ENCODE measurements at places on chromosomes 4 and X.
A peak's percentile ranks its signal among the peaks of the same experiment; 100 is the strongest.

GRCh38 chr4:3688018-3688998 is 77.9 kb upstream of the ADRA2C start:
- no peak for DNase-seq

- no peak for DNase-seq
Measured at GRCh38 chrX:56728752-56729151, 291 bp upstream of the NBDY start.

GRCh38 chr4:2848449-2848848 is 4.8 kb downstream of the ADD1 start:
- no peak for DNase-seq

GRCh38 chr4:47839259-47839658 is 1.4 kb upstream of the CORIN start:
- DNase-seq, result no peak

DNA sequence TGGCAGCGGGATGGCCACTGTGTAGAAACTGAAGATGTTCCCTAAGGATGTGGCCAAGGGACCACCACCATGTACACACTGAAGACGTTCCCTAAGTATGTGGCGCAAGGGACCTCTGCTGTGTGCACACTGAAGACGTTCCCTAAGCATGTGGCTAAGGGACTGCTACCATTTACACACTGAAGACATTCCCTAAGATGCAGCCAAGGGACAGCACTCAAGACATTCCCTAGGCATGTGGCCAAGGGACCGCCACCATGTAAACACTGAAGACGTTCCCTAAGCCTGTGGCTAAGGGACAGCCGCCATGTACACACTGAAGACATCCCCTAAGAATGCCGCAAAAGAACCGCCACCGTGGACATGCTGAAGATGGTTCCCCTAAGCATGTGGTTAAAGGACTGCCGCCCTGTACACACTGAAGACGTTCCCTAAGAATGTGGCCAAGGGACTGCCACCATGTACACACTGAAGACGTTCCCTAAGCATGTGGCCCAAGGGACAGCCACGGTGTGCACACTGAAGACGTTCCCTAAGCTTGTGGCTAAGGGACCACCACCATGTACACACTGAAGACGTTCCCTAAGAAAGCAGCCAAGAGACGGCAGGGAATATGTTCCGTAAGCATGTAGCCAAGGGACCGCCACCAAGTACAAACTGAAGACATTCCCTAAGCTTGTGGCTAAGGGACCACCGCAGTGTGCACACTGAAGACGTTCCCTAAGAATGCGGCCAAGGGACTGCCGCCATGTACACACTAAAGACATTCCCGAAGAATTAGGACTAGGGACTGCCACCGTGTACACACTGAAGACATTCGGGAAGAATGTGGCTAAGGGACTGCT is 43.3 kb downstream of the DHRSX start:
- no peak for DNase-seq

- no peak for DNase-seq
Measured at GRCh38 chr4:174212061-174212460, 71.4 kb downstream of the FBXO8 start.

DNA sequence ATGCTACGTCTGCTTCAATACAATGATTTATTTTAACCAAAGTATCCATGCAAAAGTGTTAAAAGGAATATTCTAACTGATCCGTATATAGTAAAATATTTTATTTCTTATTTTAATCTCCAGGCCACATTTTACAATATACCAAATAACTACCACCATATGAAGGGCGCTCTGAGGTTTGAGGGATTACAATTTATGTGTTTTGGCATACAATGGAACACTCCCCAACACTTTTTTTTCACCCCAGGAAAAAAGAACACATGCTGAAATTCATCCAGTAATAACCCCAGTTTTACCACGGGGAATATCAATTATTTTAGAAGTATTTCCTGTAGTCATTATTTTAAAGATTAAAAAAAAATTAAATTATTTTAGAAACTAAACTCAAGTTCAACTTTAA is 65.4 kb downstream of the APBB2 start:
- DNase-seq, result no peak

- no peak for DNase-seq
Measured at GRCh38 chrX:72247206-72247942, 8.5 kb upstream of the ERCC6L start.

DNA sequence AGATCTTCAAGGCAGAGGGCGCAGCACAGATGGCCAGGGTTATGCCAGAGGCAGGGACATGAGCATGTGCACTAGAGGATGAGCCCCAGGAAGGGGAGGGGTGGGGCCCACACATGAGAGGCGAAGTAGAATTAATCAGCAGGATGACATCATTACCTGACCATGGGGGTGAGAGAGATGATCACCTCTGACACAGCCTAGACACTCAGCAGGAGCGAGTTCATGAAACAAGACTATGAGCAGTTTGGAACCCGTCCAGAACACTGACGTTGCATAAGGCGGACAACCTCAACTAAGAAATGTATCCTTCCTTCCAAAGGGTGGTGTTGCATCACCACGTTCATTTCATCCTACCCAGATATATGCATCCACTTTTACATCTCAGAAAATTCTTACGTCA is 446.7 kb upstream of the TENM3 start:
- DNase-seq, result no peak

- DNase-seq, result no peak
Measured at GRCh38 chrX:119917877-119918276, 22.2 kb downstream of the AKAP14 start.

DNA sequence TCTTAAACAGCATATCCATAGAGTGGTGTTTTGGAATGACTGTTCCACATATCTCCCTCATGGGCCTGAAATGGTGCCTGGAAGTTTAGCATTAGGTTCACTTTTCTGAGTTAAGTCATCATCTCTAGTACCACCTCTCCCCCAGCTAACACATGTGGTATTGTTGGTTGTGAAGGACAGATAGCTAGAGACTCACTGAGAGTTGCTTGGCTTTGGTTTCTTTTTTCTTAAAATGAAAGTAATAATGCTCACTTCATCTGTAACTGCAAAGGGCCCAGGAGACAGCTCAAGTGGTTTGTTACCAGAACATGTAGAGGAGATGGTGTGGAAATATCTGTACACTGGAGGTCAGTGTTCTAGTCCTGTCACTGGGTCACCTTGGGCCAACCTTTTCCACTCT is 90.9 kb downstream of the EFNB1 start:
- no peak for DNase-seq

- no peak for DNase-seq
Measured at GRCh38 chrX:16702700-16703599, 9.5 kb downstream of the CTPS2 start.

GRCh38 chr4:15784959-15785634 is 7.0 kb downstream of the CD38 start:
- DNase-seq, result no peak

DNA sequence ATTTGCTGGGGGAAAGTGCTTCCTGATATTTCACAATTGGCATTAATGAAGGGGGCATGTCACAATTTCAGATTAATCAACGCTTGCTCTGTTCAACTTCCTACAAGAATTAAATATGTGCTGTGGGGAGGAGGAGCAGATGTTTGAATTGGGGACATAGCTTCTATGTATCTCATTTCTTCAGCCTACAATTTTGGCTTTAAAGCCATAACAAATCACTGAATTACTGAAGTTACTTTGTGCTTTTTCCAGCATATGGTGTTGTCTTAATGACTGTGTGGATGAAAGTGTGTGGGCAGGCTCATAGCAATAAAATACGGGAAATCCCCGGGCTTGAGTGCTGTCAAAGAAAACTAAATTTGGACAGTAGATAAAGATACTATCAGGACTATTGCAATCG is 813 bp downstream of the TLR7 start:
- no peak for DNase-seq

- DNase-seq, result no peak
Measured at GRCh38 chrX:154380153-154380552, 1.1 kb downstream of the EMD start.

DNA sequence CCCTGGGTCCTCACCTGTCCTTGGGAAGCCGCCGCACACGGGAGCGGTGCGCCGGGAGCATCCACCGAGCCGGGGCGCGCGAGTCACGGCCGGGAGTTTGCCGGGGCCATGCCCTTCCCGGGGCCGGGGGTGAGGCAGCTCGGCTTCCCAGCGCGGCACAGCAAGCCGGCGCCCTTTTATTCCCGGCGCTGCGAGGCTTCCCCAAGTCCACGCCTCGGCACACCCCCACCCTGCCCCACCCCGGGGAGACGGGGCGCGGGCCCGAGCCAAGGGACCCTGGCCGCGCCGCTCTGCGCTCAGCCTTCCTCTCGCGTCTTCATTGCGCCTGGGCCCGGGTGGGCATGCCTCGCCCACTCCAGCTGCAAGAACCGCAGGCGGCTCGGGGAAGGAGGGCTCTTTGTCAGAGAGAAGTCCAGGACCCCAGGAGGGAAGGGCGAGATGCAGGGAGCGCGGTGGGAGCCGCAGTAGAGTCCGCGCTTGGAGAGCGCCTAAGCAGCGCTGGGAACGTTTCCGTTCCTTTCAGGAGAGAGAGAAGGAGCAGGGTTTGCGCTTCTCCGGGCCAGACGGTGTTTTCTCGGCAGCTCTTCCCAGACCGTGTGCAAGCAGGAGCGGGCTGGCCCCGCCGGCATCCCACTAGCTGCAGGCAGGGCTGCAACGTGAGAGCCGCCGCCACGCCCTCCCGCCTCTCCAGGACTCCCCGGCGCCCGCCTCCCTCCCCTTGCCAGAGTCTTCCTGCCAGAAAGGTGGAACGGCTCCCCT is at the start of gene MXRA5:
Gene MXRA5, minus strand, starts transcription at position 152 of the 759 bp plus-strand sequence. CDS start 2,819 bp downstream, outside the sequence.
- DNase-seq, result no peak

GRCh38 chr4:155405059-155405458 is 28.3 kb upstream of the MAP9 start:
- DNase-seq, result no peak

- no peak for DNase-seq
Measured at GRCh38 chrX:30881797-30882196, 7.3 kb downstream of the TAB3 start.

DNA sequence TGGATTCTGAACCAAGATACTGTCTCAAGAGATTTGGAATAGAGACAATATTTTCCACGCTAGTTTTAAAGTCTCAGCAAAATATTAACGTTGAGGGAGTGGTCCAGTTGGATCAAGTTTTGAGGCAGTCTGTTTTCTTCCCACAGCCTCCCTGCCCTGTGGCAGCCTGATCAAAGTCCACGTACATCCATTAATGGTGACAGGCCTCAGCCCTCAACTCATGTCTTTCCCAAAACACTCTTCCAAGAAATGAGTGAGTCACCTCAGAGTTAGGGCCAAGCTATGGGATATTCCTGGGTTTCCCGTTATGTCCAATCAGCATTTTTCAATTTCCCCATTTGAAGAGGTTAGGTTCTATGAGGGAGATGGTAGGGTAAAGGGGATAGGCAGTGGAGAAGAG is 28.5 kb downstream of the EGFL6 start:
- no peak for DNase-seq

- no peak for DNase-seq
Measured at GRCh38 chr4:152106781-152107321, 346.0 kb upstream of the GATB start.

DNA sequence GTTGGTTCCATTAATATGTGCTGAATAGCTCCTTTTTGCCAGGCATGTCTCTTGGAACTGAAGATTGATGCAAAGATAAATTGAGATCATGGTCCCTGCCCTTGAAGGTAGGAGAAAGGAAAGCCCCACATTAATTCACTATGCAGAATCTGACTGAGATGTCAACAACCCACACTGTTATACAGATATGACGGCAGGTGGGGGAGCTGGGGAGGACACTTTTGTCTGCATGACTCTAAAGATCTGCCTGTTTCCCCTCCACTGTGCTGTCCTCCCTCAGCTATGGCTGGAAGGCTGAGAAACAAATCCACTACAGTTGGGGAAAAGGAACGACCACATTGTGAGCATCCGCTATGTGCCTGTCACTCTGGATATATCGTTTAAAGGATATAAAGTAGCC is 36.3 kb upstream of the IGFBP7 start:
- DNase-seq, result no peak

- DNase-seq, result no peak
Measured at GRCh38 chr4:116058129-116058528, 944.7 kb upstream of the NDST4 start.

DNA sequence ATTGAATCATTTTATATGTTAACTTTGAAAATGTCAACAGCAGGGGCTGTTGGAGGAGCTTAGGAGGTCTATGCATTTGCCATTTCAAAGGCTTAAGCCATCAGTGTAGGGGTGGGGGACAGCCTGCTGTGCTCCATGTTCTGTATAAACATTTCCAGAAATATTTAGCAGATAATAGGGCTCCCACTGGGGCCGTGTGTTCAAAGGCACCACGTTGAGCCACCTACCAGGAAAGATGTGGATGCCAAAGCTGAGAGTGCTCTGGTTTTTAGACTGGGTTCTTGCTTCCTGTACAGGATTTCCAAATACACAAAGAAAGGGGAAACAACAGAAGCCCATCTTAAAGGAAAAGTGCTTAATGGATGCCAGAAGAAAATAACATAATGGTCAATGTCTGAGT is 219.5 kb downstream of the CENPC start:
- DNase-seq, result no peak

DNA sequence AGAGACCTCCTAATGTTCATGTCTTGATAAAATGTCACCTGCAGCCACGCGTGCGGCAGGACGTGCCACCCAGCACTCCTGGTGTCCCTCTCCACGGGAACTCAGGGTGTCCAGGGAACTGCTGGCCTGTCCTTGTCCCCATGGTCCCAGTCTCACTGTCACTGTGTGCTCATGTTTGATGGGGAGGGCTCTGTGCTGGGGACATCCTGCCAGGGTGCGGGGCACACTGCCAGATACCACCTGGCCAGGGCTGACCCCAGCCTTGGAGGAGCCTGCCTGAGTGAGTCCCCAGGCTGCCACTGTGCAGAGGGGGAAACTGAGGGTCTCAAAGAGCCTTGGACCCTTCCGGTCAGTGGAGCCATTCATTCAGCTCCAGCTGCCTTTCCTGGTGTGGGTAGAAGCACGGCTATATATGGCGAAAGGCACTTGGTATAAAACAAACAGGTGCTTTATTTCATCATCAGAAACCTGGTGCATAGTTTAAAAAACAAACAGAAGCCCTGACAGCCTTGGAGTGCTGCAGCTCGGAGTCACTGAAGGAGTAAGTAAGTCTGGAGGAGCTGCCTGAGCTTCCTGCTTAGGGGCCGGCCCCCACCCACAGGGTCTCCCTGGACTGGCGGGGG is 33.0 kb downstream of the NOP14 start:
- DNase-seq, result peak; percentile 12

GRCh38 chr4:68591204-68591603 is 15.1 kb upstream of the UGT2B17 start:
- DNase-seq, result no peak

DNA sequence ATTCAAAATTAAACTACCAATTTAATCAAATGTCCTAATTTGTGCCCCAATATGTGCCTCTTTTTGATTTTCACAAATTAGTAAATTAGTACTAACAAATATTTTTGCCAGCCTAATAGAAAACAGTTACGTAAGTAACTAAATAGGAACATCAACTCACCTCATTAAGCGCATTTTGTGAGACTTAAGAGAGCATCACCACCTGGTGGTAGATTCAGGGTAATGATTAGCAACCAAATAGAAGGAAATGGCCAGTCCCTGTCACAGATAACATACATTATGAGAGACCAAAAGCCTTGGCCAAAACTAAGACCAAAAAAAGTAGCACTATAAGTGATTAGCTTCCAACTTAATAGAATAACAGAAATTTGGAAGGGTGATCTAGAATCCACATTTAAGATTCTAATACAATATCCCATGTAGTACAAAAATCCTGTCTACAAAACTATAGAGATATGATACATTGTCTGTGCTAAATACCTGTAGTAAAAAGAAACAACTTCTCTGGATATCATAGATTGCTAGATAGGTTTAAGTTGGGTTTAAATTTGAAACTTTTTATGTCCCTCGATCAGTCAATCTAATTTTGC is 46.7 kb downstream of the C4orf46 start:
- DNase-seq, result no peak

- DNase-seq, result no peak
Measured at GRCh38 chr4:125084608-125085007, 230.1 kb upstream of the FAT4 start.

- DNase-seq, result no peak
Measured at GRCh38 chrX:11450354-11450753, 157.1 kb downstream of the AMELX start.

All from gastrocnemius medialis (tissue), 4 donors.